ENCODE measurements at places on chromosomes 12 and 14. TPM values are rescaled to one million over a fixed set of nuclear protein-coding genes. Genes with fewer than 3 reads are reported as not detected.

- DNase-seq, result no peak
These were observed 70.3 kb upstream of the SCN8A start for GRCh38 chr12:51520576-51521325.

DNA sequence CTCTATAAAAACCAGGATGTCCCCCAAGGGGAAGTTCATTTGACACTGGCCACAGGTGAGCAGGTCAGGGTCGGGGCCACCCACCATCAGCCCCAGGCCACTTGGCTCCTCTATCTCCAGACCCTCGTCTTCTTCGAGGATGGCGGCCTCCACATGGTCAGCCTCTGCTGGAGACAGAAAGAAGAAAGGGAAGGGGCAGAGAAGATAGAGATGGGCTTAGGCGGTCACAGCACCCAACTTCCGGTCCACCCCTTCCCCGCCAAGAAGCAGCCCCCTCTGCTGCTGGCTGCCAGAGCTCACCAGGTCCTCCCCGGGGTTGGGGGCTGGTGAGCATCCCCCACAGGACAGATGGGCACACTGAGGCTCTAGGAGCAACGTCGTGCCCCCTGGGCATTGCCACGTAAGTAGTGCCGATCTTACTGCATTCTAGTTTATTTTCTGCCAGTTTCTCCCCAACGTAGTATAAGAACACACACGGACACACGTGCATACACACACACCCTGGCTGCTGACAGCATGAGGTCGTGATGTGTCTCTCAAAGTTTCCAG lies 14.2 kb downstream of the BCL11B start:
- no peak for DNase-seq

Gene KRT83
- total RNA-seq, result not detected

Gene NCOR2
- 119 TPM for total RNA-seq

- DNase-seq, result no peak
These were observed at the start of gene ARHGEF40 for GRCh38 chr14:21070083-21070609. Gene ARHGEF40, plus strand, starts transcription at chr14:21070304. Its CDS starts 93 bp downstream, at chr14:21070397.

Gene IL31
- total RNA-seq, result not detected

GRCh38 chr12:116476227-116476822 lies 82.9 kb upstream of the MAP1LC3B2 start:
- no peak for DNase-seq

Gene PELI2
- 26.3 TPM for total RNA-seq

Gene KRT75
- not detected for total RNA-seq

GRCh38 chr12:28257411-28257810 lies 67.2 kb downstream of the CCDC91 start:
- DNase-seq, result no peak

Gene GNB3
- 0.45 TPM for total RNA-seq

Gene PRR4
- 1.4 TPM for total RNA-seq

DNA sequence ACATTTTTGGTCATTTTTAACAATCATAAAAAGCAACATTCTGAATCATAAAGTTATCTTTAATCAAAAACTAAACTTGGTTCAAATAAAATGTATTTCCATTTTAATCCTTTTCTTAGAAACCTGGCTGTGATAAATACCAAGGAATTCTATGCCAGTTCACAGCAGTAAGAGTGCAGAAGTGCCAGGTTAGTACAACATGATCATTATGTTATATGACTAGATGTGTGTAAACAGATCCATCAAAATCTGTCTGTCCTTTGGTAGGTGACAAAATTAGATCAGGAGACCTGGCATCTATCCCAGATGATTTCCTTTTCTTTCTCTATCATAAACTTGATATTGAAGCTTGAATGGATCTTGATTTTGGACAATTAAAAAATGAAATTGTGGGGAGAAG lies 200.6 kb upstream of the STXBP6 start:
- DNase-seq, result no peak

Gene TXNDC16
- total RNA-seq, result 13.7 TPM

- no peak for DNase-seq
These were observed 43.1 kb upstream of the ATF7IP start for GRCh38 chr12:14322403-14322802.

DNA sequence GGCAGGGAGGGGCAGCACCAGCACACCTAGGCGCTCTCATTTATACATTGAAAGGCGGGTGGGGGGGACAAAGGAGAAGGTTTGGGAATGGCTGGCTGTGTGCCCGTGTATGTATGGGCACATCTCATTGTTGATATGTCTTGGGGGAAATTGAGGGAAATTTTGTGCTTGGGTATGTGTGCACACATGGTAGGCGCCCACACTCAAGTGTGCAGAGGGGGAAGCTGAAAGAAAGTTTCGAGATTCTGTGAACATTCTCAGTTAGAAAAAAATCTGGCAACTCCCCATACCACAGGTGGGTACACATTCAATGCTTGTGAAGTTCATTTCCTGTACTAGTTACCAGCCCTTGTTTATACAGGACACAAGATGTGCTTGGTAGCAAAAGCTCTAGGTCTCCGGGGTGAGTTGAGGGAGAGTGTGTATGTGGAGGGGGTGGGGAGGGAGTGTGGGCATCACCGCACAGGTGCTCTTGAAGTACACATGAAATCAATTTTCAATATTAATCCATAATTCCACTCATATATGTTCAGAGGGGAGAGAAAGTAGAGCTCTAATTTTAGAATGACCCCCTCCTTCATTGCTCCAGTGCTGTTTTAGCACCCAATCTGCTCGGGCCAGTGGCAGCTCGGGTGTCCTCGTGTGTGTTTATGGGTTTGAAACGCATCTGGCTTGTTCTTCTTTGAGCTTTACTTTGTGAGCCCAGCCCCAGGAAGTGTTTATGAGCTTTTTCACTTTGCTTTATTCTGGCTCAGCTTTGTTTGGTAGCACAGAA lies 286.0 kb downstream of the ZFP36L1 start:
- no peak for DNase-seq

Gene CLEC4A
- 2.7 TPM for total RNA-seq

DNA sequence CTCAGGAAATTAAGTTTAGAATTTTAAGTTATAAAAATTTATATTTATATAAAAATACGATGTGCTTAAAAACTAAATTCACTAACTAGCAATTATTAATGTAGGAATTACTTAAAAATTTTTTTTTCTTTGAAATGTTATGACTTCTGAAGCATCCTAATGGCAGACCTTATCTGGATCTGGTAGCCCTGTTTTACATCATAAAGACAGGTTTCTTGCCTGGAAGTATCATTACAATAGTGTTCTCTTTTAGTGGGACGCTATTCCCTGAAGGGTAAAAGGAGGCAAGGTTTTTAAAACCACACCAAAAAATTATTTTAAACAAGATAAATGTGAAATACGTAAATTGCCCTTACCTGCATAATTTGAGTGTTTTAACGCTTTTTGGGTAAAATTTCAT lies 2.1 kb downstream of the WDR20 start:
- no peak for DNase-seq

- DNase-seq, result no peak
These were observed 25.9 kb downstream of the SLC25A47 start for GRCh38 chr14:100348784-100349685.

DNA sequence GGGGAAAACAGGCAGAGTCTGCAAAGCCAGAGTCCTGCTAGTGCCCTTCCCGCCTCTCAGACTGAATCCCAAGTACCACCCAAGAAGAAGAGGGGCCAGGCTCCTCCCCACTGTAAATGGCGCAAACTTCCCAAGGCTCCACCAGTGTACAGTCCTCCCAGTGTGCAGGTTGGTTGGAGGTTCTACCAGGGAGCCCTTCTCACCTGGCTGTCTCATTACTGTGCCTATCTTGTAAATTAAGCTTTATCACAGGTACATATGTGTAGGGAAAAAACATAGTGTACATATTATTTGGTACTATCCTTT lies 189.7 kb downstream of the FSCB start:
- DNase-seq, result no peak

Gene GLIPR1L2
- 0.50 TPM for total RNA-seq

GRCh38 chr14:68131907-68132306 lies 312.3 kb downstream of the RAD51B start:
- DNase-seq, result no peak

Gene USP44
- 1.6 TPM for total RNA-seq

Gene TAS2R8
- not detected for total RNA-seq

DNA sequence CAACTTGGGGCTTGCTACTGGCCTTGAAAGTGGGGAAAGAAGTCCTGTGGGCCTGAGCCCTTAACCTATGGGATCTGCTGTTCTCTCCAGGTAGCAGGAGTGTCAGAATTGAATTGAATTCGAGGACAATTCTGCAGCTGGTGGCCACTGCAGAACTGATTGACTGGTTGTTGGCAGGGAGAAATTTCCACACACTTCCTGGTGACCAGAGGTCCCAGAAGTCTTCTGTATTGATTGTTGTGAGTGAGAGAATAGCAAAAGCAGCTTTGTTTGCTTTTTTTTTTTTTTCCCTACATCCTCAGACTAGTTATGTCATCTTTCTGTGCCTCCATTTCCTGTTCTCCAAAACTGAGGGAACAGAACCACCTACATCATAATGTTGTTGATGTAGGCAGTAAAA lies 64.1 kb downstream of the PRICKLE1 start:
- no peak for DNase-seq

GRCh38 chr12:64098709-64099354 lies 123.3 kb downstream of the KICS2 start:
- DNase-seq, result no peak

DNA sequence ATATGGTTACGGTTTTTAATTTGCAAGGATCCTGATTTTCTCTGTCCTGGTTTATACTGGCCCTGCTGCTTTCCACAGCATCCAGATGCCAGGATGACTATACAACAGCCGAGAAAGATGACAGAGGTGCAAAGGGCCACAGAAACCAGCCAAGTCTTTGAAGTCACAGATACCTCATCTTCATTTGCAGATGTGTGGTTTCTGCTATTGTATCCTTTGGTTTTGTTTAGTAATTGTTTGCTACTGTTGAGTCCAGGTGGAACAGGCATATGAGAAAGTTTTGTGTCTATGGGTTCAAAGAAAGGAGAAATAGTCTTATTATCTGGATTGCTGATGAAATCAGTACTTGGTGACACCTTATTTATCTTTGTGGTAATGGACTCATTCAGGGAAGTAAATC lies 17.3 kb upstream of the KLHL42 start:
- DNase-seq, result no peak

Gene NID2
- total RNA-seq, result 2.2 TPM

GRCh38 chr12:52377266-52377665 lies 8.2 kb downstream of the KRT84 start:
- DNase-seq, result no peak

DNA sequence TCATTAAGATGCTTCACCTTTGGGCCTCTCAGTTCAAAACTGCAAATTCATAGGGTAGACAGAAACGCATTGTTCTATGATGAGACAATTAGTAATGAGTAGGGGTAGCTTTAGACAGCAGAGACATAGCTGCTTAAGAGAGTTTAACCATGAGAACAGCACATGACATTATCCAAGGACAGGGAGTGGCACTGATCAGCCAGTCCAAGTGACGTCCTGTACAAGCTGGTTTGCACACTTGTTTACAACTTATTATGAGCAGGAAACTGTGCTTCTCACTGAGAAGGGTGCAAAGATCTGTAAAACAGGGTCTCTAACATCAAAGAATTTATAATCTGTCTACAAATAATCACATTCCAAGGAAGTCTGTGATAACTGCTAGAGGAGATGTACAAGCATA lies 11.2 kb upstream of the SRSF5 start:
- DNase-seq, result no peak

- DNase-seq, result peak; percentile 11
These were observed 174.6 kb upstream of the SFSWAP start for GRCh38 chr12:131536337-131536736.

Gene VWF
- total RNA-seq, result 4.1 TPM

Gene PARPBP
- 3.4 TPM for total RNA-seq

- DNase-seq, result no peak
These were observed 16.4 kb upstream of the ARID4A start for GRCh38 chr14:58281969-58282368.

Gene PCED1B
- 54.2 TPM for total RNA-seq

DNA sequence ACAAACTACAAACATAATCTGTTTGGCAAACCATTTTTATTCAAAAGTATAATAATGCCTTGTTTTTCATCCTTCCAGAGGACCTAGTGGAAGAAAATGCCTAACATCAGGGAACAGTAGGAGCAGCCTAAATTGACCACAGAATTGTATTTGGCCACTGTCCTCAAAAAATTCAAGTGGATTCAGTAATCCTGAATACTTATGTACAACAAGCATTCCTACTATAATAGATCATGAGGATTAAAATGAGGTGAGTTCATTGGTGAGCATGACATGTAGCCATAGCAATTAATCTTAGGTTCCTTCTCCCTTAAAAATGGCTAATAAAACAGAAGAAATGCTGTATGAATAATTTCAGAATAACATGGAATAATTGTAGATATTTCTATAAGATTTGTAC lies 209.3 kb downstream of the DAD1 start:
- no peak for DNase-seq

Gene P2RX2
- not detected for total RNA-seq

All from T-helper 17 cell (primary cell).